ENCODE measurements at places on chromosomes 4 and X. TPM values are rescaled to one million over a fixed set of nuclear protein-coding genes. Genes with fewer than 3 reads are reported as not detected.

DNA sequence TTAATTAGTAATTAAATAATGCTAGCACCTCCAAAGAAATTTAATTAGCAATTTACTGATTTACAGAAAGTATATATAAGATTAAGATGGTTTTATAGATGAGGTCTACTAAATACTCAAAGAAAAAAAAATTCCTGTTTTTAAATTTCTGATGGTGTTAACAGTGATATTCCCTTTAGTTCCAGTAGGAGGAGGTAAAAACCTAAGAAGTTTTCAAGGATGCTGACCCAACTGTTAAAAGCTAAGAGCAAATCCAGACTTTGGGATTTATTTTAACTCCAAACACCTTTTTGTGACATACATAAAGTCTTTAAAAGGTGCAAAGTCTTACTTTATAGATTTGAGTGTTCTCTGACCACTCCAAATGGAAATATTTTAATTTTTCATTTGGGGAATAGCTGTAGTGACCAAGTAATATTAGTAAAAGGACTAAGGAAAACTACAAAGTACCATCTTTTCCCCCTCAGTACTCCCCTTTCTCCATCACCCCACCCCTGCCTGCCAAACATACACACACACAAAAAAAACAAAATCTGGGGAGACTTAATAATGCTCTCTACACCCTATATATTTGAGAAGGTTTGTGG is 34.2 kb upstream of the CSN1S1 start:
- no peak overlapping the region for H3K4me3 ChIP-seq
- H3K4me1 ChIP-seq, result no peaks in the 10 kb centered on the region
- no peak for DNase-seq
- no peak overlapping the region for H3K27ac ChIP-seq
- no peaks in the 10 kb centered on the region for H3K36me3 ChIP-seq
- no peaks in the 10 kb centered on the region for H3K27me3 ChIP-seq

DNA sequence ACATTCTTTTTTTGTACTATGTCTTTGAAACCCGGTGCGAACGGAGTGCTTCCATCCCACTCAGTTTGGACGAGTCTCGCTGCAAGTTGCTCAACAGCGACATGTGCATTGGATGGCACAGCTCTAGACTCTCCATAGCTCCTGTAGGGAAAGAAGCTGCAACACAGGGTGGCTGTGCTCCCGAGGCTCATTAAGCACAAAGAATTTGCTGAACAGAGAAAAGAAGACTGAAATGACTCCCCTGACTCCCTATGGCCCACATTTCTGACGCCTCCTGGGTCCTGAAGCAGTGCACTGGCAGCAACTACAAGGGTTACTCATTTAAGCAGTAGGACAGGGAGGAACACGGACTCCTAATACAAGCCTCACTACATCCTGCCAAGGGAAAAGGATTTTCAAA is 127.4 kb downstream of the SH3RF1 start:
- no peak for DNase-seq
- H3K27ac ChIP-seq, result peak overlapping the region; percentile 77
- H3K4me3 ChIP-seq, result no peak overlapping the region
- no peaks in the 10 kb centered on the region for H3K27me3 ChIP-seq
- H3K36me3 ChIP-seq, result no peaks in the 10 kb centered on the region

GRCh38 chr4:14143892-14144291 is 516.4 kb upstream of the BOD1L1 start:
- peaks cover under 1% of the 10 kb centered on the region for H3K4me1 ChIP-seq
- DNase-seq, result no peak
- peaks cover 9% of the 10 kb centered on the region for H3K36me3 ChIP-seq
- no peaks in the 10 kb centered on the region for H3K27me3 ChIP-seq
- H3K4me3 ChIP-seq, result no peak overlapping the region

DKK2 gene
- not detected for total RNA-seq

OTUD4 gene
- 40.7 TPM for total RNA-seq

TMEM156 gene
- not detected for total RNA-seq
